Stimulated activated naive B cell treated with anti-CD40 and anti-IgM and Interleukin-4, amounts not matched to agents 10 μg/mL and 1 μg/mL and 100 μg/mL, for 72 hours (primary cell): ENCODE measurements at places on chromosomes 11 and 22.

GRCh38 chr11:17596711-17597110 is 49.7 kb downstream of the OTOG start:
- DNase-seq, result no peak

DNA sequence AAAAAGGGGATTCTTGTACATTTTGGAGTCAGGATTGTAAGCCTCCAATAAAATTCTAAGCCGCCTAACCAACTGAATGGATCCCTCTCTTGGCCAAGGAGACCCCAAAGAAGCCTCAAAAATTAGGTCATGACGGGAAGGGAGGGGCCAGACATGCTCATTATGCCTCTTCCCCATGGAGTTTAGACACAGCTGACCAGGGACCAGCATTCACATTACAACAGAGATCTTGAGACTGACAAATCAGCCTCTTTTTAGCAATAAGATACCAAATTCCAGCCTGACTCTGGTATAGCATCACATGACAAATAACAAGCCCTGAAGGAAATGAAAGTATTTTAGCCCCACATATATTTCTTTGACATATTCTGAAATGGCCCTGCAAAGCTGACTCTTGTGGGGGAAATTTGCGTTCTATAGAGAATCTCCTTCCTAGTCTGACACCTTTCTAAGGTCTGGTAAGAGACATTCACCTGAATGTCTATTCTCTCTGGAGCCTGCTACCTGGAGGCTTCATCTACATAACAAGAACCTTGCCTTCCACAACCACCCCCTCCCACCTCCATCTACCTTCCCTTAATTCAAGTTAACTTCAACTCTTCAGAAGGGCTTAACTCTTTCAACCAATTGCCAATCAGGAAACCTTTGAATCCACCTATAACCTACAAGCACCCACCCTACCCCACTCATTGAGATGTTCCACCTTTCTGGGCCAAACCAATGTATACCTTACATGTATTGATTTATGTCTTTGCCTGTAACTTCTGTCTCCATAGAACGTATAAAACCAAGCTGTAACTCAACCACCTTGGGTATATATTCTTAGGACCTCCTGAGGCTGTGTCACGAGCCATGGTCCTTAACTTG is 10.3 kb downstream of the GAL start:
- DNase-seq, result no peak

DNA sequence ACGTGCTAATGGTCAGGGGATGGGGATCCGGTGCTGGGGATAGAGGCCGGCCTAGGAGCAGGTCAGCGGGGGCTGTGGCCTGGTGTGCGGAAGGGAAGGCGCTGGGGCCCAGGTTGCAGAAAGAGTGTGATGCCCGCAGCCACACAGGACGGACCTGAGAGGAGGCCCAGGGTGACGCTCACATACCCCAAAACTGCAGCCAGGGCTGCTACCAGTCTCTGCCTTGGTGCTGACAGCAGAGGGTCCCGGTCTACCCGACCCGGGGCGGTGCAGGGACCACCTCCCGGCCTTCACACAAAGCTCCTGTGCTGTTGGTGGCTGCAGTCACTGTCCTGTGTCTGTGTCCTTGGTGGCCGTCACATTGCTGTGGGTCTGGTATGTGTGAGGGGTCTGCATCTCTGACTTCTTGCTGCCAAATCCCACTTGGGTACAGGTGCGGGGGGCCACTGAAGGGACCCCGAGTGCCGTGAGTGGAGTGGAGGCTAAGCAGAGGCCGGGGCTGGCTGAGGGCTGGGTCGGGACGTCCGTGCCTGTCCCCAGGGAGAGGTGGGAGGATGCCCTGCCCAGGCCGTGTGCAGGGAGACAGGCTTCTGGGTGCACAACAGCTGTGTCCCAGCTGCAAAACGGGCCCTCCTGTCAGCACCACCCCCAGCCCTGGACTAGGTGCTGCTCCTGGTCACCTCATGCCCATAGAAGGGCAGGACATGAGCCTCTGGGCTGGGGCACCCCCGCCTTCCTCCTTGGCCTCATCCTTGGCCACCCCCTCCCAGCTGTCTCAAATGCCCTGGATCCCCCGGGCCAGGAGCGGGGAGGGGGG is 1.5 kb downstream of the LSP1 start:
- DNase-seq, result peak; percentile 68

DNA sequence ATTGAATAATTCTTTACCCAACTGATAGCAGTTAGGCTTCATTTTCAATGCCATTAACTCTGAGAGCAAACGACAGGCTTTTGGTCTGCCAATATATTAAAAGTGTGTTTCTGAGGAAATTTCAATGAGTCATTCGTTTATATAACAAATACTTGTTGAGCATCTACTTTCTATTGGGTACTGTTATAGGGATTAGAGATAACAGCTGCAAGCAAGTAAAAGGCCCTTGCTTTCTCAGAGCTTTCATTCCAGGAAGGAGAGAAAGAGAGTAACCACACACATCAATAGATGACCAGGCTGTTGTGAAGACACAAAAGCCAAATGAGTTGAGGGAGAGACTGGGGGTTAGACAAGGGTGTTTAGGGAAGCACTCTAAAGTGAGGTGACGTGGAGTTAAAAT is 35.7 kb downstream of the CD44 start:
- DNase-seq, result no peak

DNA sequence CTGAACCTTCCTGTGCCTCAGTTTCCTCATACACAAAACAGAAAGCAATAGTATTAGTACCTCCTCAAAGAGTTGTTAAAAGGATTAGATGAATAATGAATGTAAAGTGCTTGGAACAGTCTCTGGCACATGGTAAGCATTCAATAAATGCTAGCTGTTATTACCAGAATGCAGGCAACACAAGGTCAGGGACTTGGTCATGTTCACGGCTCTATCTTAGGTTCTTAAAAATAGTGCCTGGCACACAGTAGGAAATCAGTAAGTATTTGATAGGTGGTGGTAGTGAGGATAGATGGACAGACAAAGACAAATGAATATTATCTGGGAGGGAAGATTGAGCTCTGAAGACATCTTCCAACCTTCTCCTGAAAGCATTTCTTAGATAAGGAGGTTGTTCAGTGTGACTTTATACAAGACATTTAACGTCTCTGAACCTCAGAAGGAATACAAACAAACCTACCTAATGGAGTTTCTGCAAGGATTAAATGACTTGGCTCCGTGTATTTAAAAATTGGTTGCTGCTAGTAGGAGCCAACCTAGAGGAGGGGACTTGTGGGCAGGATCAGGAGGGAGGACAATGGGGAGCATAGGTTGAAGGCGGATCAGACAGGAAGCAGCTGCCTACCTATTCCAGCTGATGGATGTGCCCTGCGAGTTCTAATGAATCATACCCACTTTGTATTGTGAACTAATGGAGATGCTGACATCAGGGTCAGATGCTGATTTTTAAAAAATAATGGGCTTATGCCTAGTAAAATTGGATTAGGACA is 94.1 kb downstream of the DBX1 start:
- DNase-seq, result no peak

DNA sequence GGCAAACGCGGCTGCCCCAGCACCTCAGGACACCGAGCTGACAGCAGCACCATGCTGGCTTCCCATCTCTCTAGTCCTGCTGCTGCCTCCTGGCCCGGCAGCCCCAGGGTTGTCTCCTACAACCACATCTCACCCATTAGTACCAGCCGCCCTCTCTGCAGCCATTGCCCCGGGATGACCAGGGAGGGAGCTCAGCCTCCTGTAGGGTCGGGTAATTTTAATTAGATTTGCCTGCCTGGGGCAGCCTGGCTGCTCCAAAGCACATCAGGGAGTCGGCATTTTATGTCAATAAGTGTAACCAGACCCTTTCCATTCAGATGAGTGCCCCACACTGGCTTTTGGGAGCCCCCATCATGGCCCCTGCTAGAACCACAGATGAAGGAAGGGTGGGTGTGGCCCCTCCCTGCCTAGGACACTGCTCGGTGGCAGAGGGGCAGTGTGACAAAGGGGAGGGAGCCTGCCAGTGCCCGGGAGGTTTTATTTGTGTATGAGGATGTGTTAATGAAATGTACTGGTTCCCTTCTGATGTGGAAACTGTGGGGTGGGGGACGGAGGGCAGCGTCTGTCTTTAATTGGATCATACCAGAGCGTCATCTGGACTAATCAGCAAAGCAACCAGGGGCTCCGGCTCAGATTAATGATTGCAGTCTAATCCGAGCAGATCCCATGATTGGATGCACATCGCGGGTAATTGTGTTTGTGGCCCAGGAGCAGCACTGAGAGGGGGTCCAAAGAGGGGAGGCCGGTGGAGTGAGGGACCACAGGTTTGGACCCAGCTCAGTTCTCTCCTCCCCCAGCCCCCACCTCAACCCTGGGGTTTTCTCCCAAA is 125.3 kb downstream of the FEZ1 start:
- DNase-seq, result no peak

- no peak for DNase-seq
Observed at GRCh38 chr11:57356268-57356667, 18.1 kb downstream of the P2RX3 start.

DNA sequence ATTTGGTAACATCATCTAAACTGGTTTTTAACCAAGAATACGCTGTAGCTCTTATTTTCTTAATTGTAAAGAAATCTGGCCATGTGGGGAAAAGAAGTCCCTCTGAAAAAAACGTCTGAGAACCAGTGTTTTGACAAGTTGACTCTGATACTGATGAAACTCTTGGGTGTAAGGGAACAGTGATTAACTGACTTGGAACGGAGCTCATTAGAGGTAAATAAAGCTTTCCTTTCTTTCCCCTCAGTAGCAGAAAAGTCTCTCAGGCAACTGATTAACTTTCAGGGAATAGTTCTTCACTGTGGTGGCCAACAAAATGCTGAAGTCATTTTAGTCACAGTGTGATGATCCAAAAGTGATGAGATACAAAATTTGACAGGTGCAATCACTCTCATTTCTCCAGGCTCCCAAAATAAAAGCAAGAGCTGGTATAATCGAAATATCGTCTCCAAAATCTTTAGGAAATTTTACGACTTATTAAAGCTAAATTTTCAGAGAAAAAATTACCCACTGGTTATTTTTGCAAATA is 52.3 kb downstream of the SLC36A4 start:
- DNase-seq, result no peak
